H1 (cell line): ENCODE measurements at places on chromosomes 7 and 10. TPM values are rescaled to one million over a fixed set of nuclear protein-coding genes. Genes with fewer than 3 reads are reported as not detected.
A peak's percentile ranks its signal among the peaks of the same experiment; 100 is the strongest.

The TMEM26 gene
- total RNA-seq: 1.9 and 2.8 TPM in 2 replicates

The AKR1E2 gene
- 3.5 TPM in 2 replicates for total RNA-seq

The NUTM2B gene
- 0.17 and 0.44 TPM in 2 replicates for total RNA-seq

The GRM3 gene
- 3.4 and 4.2 TPM in 2 replicates for total RNA-seq

The CREB5 gene
- total RNA-seq: 2.6 and 2.7 TPM in 2 replicates

The UNCX gene
- not detected in 2 replicates for total RNA-seq

- no peak for DNase-seq
Measured at GRCh38 chr10:56805022-56805421, 444.0 kb upstream of the ZWINT start.

GRCh38 chr10:50415292-50415691 lies 164.0 kb upstream of the ASAH2 start:
- DNase-seq: no peak

- DNase-seq: no peak
Measured at GRCh38 chr7:133109816-133110215, 27.9 kb upstream of the CHCHD3 start.

DNA sequence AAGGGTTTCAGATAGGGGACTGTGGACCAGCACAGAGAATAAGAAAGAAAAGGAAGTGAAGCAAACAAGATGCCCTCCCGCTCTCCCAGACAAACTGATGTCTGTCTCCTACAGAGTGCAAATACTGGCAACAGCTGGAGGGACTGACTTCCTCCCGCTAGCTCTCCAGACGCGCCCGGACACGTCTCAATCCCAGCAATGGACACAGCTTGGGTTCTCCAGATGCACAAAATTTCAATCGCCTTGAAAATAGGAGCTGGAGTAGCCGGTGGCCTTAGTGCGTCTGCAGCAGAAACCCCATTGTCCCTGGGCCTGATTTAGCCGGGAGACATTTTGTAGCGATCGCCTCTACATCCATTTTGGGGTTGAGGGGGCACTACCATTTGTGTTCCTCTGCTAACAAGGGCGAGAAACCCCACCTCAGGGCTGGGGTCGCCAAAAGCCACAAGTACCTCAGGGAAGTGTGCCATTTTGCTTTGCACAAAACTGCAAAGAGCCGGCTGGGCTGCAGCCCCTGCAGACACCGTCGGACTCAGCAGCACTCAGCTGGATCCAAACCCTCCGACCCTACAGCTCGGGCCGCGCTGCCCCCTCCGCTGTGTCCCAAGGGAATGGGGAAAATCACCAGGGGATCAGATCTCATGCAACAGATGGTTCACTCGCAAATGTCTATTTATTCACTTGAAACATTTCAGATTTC lies 5.9 kb downstream of the CPA2 start:
- no peak for DNase-seq

GRCh38 chr7:117784315-117784714 lies 88.9 kb downstream of the CTTNBP2 start:
- no peak for DNase-seq

DNA sequence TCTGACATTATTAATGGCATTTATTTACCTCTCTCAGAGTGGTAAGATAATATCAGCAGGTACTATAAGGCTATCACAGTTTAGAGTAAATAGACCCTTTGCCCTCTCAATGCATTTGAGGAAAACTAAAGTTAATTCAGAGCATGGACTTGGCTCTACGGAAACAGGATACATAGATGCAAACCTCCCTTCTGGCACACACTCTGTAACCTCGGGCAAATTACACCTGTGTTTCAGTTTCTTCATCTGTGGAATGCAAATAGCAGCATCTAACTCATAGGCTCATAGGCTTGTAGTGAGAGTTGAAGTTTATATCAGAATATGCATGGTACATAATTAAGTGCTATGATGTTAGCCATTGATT lies 5.6 kb downstream of the RAPGEF5 start:
- no peak for DNase-seq

GRCh38 chr10:127278001-127278400 lies 81.6 kb upstream of the INSYN2A start:
- DNase-seq: no peak

DNA sequence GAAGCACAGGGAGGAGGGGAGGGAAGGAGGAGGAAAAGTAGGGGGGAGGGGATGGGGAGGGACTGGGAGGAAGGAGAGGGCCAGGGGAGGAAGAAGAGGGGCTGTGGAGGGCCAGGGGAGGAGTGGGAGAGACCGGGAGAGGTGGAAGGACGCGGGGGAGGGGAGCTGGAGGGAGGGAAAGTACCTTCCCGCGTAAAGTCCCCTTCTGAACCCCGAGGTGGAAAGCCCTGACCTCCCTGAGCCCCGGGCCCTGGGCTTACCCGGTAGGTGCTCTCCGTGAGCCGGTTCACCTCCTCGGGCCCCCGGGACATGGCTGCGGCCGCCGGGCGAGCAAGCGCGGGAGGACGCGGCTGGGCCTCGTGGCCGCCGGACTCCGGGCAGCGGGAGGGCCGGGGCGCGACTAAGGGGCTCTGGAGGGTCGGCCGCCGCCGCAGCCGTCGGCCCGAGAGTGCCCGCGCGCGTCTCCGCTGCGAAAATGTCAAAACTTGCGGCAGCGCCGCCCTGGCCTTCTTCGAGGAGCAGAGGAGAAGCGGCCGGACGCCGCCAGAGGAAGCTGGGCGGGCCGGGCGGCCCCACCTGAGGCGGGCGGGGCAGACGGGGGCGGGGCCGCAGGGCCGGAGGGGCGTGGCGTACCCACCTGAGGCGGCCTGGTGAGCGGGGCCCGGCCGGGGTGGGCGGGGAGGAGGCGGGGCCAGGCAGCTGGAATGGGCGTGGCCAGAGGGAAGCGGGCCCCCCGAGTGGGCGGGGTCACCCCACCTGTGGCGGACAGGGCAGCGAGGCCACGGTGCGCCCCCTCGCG lies at the start of gene BAIAP2L1:
TSS of gene BAIAP2L1 (minus strand) at position 549 of the 799 bp plus-strand sequence. CDS start at position 311, 238 bp downstream.
- peak; percentile 86 for DNase-seq

DNA sequence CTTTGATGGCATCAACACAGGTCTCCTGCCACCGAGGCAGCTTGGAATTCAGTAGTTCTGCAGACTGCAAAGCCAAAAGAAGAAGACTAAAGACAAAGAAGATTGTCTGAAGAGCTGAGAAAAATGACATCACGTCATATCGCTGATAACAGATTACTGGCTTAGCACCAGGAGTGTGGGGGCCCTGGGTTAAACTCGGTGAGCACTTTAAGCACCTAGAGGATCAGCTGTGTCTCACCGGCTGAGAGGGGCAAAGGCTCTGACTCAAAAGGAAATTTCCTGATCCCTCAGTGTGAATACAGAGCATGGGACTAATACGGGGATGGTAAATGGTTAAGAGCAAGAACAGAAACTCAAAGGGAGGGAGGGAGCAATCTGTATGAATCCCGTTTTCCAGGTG lies 30.7 kb downstream of the BRI3 start:
- no peak for DNase-seq

DNA sequence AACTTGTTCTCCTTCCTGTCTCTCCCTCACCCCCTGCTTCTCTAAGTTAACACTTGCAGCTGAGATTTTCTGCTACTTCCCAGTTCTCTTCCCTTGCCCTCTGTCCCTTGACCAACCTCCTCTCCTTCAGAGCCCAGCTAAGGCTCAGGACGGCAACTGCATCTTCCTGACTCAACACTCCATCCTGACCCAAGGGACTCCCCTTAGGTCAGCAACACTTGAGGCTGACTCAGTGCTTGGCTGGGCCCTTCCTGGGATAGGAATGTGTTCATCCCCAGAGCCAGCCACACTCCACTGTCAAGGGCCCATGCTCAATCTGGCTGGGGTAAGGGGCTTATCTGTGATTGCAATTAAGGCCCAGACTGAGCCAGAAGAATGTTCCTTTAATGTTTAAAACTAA lies 3.4 kb downstream of the CALHM2 start:
- no peak for DNase-seq

- DNase-seq: no peak
Measured at GRCh38 chr7:103811997-103812396, 177.5 kb downstream of the RELN start.

DNA sequence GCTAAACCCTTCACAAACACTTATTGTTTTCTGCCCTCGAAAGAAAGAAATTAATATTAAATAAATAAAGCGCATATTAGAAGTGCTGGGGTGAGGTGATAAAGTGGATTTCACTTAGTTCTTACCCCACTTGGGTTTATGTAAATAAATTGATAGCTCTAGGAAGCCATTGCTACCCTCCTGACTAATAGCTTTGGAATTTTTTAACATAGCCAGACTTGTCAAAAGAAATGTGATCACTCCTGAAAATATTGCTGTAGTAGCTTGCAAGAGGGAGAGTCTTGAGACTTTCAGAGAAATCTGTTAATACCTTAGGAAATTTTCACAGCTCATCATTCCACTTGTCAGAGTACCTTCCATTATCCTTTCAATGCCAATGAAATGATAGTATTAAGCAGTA lies 7.6 kb downstream of the ARL5B start:
- DNase-seq: no peak

DNA sequence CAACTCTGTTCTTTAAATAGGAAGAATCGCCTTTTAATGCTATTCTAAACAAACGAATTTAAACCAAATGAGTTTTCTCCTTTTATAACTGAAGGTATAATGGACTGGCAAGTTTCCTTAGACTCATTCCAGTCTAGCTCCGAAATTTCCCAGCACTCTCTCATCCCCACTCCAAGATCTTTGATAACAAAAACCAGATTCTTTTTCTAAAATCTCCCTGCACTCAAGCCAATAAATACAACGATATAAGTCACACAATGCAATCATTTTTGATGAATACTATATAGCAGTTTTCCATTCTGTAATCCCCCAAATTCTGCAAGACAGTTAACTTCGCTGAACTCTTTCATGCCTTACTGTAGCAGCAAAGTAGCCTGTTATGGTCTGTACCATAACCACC lies 1.9 kb downstream of the OGA start:
- DNase-seq: no peak

DNA sequence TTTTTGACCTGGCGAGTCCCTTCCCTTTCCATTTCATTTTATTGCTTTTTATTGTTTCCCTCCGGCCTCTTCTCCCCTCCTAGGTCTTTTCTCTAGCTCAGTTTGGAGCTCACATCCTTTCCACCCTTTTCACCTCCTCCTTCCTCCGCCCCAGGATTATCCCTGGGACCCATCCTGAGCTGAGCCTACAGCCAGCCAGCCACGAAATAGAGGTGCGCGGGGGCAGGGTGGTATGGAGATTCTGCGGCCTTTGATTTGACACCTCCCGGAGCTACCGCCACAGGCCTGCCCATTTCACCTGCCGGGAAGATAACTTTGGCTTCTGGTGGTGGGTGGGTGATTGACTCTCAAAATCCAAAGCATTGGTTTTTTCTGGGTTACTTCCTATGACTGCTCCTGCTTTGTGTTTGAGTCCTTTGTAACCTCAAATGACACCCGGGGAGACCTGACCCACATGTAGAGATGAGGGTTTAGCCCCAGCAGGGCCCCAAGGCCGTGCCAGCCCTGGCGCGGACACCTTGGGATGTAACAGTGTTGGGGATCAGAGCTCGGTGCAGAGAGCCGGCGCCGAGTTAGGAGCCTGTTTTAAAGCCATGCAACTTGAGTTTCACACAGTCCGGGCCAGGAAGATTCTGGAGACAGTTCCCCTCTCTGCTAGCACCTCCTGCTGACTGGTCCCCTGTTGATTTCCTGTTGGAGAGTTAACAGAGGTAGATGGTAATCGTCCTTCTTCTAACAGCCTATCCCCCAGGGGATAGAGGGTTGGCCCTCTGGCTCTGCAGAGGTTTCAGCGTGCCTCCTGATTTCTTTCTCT lies 1.5 kb downstream of the DUSP5 start:
- DNase-seq: peak; percentile 73

DNA sequence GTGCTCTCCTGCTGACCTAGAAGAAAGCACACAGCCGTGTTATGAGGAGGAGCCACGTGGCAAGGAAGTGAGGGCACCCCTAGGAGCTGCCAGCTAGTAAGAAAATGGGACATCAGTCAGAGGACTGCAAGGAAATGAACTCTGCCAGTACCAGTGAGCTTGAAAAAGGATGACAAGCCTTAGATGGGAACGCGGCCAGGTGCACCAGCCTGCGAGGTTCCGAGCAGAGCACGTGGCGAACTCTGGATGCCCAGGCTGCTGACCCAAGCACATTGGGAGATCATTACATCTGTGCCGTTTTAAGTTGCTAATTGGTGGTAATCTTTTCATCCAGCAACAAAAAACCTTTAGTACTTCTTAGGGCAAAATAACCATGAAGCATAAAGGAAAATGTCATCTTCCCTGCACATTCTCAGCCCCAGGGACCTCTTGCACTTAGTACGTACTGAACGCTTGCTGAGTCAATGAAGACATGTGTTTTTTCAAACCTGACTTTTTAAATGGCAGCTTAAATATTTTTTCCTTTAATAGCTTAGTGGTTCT lies 69.4 kb downstream of the AMZ1 start:
- DNase-seq: peak; percentile 30

DNA sequence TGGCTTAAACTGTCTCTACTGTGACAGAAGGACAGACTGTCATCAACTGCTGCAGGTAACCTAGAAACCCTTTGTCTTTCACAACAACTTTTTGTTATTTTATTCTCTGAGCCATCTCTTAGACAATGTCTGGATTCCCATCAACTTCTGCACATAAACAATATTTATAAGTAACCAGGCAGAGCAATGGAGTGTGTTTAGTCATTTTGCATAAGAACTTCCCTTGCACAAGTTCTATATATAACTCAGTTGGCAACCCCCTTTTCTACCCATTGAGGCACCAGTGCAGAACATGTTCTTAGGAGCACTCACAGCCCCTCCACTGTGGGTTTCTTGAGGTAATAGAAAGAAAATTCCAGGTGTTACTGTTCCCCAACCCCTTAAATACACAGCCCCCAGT lies 65.0 kb upstream of the IL6 start:
- no peak for DNase-seq

DNA sequence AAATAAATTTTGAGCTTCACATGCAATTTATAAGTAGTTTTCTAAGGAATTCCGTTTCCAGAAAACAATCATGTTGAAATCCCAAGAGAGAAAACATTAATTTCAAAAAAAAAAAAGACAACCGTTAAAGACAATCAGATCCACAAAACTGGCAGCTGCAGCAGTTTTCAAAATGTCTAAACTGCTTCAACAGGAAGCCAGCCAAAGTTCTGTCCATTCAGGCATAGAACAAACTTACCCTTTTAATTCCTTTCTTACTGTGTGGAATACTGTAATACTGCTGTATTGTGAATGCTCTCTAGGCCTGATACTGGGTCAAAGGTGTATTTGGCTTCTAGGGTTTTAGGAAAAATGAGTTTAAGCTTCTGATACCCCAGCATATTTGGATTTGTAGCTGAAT lies 31.6 kb downstream of the HOXA1 start:
- DNase-seq: no peak

DNA sequence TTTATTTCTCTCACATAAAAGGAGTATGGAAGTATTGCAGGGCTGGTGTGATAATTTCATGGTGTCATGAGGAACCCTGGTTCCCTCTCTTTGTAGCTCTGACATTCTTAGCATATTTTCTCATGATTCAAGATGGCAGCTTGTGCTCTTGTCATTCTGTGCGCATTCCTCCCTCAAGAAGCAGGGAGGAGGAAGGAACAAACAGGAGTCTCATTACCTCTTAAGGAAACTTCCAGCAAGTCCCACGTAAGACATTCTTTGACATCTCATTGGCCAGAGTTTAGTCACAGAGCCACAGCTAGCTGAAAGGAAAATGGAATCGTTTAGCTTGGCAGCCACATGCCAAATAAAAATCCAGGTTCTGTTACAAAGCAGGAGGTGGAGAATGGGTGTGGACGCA lies 546.8 kb downstream of the LRMDA start:
- DNase-seq: no peak
